ENCODE measurements at places on chromosomes 12 and 14.

DNA sequence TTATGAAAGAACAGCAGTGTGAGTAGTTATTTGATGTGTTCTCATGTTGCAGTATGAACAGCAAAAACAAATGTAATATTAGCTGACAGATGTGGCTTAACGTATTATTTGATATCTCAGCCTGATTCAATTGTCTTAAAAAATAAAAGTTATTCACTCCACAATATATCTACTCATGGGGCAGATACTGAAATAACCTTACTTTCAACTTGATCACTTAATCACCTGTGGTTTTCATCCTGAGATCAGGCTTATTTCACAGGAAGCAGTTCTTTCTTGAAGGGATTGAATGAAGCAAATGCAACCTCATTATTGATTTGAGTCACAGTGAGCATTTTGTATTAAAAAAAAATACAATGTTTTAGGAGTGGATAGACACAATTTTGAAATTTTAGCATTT, 90.3 kb downstream of the AKAP6 start:
- no peak for DNase-seq

GRCh38 chr12:121034616-121035305, 4.3 kb downstream of the OASL start:
- DNase-seq: no peak

DNA sequence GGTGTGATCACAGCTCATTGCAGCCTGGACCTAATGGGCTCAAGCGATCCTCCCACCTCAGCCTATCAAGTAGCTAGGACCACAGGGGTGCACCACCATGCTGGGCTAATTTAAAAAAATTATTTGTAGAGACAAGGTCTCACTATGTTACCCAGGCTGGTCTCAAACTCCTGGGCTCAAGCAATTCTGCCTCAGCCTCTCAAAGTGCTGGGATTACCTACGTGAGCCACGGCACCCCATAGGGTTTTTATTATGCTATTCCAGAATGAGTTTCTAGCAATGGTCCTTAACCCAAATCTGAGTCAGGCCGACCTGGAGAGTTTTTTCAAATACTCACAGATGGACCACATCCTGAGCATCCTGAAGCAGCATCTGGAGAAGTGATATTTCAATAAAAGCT, 159.8 kb downstream of the CPNE8 start:
- no peak for DNase-seq

GRCh38 chr14:38138473-38139138, 69.1 kb upstream of the SSTR1 start:
- DNase-seq: no peak

DNA sequence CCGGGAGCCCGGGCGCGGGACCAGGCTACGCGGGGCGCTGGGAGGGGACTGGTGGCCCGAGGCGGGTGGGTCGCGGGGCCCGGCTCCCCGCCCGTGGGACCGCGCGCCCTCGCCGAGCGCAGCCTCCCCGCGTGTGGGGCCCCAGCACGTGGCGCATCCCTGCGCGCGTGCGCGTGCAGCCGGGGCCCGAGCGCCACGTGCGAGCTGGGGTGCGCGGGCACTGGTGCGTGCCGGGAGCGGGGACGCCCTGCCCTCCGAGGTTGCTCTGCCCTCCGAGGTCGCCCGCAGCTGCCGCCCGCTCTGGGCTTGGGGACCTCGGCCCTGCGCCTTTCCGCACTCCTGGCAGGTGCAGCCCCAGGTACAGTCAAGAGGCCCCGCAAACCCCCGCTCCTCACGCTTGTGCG, 365 bp upstream of the CCDC88C start:
- peak; percentile 55 for DNase-seq

DNA sequence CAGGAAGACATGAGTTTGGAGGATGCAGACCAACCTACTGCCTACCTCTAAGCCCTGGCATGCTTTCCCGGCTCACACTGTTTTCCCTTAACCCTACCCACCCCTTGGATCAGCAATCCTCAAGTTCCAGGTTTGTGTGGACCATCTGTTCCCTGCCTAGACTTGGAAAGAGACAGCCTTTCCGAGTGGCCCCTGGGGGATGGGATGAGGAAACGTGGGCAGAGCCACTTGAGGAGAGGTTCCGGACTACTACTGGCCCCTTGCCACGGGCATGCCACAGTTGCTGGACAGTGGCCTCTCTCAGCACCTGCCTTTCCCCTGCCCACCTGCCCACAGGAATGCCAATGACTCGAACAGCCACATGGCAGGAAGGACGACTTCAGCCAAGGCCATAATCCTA, 135.9 kb downstream of the SLC15A4 start:
- DNase-seq: no peak

DNA sequence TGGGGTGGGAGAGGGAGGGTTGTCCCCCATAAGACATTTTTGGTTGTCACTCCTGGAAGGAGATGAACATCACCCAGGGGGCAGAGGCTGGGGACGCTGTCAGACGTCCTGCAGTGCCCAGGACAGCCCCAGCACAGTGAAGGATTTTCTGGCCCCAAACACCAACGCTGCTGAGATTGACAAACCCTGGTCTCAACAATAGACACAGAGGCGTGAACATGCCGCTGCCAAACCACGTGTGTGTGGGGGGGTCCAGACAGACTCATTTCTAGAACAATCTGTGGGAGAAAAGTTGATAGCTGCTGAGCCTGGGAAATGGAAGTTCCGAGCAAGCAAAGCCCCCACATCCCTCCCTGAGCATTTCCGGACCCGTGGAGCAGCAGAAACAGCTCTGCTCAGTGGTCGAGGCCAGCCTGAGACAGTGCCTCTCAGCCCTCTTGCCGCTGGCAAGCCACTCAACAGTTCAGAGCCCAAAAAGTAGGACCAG, 43.8 kb upstream of the CLMN start:
- no peak for DNase-seq

GRCh38 chr12:11630046-11630706, 19.3 kb upstream of the ETV6 start:
- no peak for DNase-seq

DNA sequence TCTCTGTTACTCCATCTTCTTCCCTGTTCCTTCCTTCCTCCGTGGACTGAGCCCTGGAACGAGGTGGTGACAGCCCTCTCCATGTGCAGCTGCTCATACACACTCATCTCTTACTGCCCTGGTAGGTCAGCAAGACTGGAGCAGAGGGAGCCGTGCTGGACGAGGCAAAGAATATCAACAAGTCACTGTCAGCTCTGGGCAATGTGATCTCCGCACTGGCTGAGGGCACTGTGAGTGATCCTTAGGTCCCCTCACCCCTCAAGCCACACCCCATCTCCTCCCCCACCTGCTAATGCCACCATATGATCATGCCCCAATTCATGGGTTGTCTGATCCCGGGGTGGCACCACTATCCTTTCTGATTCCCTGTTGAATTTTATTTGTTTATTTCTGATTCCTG, 19.0 kb downstream of the KIF5A start:
- DNase-seq: no peak

- no peak for DNase-seq
These were observed 97.9 kb upstream of the NUDT4 start for GRCh38 chr12:93279565-93280412.

GRCh38 chr14:93267149-93267711, 60.2 kb downstream of the UBR7 start:
- no peak for DNase-seq

GRCh38 chr12:128940090-128940888, 87.0 kb downstream of the GLT1D1 start:
- no peak for DNase-seq

- DNase-seq: no peak
These were observed 153.7 kb upstream of the SFSWAP start for GRCh38 chr12:131557078-131557709.

- DNase-seq: no peak
These were observed 629.5 kb downstream of the TRHDE start for GRCh38 chr12:72901685-72902084.

DNA sequence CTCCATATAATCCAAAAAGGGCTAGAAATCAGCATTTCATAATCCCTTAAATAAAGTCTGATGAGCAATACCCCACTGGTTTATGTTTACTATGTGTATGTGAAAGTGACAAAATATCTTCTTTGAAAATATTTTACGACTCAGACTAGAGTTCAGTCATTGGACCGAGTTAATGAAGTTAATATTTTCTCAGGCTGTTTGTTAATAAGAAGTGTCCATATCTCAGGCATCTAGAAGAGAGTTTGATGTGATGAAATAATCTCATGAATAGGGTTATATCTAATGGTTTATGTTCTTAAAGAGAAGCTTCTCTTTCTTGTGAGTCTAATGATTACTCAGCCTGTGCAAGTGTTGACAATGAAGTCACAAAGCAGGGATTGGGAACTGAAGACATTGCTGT, 51.8 kb downstream of the WIF1 start:
- DNase-seq: no peak

DNA sequence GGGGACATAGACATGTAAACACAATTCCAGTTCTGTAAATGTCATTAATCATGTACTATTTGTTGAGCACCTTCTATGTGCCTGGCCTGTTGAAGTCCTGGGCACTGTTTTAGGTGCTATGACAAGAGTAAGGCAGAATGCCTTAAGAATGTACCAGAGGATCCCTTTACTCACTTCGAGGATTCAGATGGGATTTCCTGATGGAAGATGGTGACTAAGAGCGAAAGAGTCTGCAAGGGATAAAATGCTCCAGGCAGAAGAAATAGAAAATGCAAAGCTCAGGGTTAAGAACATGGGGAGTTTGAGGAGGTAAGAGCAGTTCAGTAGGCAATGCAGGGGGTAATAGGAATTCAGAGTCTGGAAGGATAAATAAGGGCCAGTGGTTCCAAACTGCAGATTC, 671.3 kb upstream of the TBX3 start:
- DNase-seq: no peak

DNA sequence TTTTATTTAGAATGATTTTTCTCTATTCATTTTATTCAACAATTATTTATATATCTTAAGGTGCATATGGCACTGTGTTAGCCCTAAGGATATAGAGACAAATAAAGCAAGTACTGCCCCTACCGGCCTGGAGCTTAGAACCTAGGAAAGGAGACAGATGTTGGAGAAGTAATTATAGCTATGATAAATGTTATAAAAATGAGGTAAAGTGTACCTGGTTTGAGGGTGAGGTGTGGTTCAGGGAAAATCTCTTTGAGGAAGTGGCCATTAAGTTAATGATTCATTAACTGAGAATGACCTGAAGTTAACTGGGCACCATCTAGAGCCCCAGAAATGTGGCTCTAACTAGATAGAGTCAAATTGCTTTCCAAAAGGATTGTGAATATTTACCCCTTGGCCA, 31.9 kb downstream of the CDKL1 start:
- no peak for DNase-seq

DNA sequence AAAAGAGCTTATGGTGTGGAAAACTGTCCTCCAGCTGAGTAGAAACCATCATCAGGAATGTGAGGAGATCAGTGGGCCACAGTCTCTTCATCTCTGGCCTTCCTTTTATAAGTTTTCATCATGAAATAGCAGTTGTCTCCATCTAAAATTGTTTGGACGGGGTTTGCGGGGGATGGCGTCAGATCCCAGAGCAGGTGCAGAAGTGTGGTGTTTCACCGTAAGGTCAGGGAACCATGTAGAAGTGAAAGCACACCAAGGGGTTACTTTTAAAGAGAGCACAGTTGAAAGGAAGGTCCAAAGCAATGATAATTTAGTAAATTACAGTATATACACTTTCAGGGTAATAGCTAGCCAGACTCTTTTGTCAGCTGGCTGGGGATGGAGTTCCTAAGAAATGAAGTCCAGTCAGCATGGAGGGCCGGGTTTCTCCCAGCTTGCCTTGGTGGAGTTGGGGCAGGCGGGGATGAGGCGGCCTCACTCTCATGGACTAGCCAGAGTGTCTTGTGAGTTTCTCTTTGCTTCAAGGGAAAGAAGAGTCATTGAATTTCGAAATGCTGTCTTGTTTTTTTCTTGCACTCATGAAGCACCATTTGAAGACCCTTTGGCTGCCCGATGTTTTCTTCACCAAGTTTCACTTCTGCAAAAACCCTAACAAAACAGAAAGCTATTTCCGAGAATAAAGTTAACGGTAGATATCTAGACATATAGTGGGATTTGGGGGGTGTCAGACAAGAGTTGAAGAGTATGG, 100.6 kb downstream of the ETV6 start:
- DNase-seq: no peak

GRCh38 chr14:51424041-51424440, 184.0 kb downstream of the TMX1 start:
- DNase-seq: no peak

DNA sequence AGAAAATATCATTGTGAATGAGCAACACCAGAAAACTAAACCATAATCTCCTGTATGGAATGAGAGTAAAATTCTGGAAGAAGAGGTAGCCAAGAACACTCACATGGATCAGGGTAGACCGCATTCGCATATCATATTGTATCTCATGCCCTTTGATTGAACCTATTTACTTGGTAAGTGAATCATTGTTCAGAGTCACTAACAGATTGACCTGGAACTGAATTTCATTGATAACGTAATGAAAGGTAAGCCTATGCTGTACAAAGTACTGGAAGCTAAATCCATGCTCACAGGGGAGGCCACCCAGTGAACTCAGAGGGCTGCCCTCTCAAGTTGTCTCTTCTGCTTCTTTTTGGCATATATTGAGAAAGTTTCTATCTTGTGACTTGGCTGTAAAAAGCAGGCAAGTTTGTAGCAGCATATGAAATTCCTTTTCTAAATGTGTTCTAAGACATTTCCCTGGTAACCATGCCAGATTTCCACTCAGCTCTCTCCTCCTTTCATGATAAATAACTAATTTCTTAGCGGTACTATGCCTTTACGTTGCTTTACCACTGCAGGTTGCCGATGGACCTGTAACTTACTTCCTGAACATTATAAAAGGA, 91.4 kb downstream of the PLCZ1 start:
- DNase-seq: no peak

- peak; percentile 9 for DNase-seq
These were observed 739 bp upstream of the SPATA7 start for GRCh38 chr14:88384718-88385117.

DNA sequence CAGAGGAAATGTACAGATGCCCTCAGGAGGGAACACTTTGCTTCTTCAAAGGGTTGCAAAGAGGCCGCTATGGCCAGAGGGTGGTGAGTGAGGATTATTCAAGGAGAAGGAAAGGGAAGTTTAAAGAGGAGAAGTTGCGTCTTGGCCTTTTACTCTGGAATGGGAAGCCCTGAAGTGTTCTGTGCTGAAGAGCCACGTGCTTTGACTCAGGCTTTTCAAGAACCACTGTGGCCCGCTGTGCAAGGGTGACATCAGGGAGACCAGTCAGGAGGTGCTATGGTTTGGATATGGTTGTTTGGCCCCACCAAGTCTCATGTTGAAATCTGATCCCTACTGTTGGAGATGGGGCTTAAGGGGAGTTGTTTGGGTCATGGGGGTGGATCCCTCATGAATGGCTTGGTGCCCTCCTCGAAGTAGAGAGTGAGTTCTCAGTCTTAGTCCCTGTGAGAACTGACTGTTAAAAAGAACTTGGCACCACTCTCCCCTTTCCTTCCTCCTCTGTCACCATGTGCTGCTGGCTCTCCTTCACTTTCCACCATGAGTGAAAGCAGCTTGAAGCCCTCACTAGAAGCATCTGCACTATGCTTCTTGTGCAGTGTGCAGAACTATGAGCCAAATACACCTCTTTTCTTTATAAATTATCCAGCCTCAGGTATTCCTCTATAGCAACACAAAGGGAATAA, 66.1 kb upstream of the DUSP6 start:
- DNase-seq: no peak

DNA sequence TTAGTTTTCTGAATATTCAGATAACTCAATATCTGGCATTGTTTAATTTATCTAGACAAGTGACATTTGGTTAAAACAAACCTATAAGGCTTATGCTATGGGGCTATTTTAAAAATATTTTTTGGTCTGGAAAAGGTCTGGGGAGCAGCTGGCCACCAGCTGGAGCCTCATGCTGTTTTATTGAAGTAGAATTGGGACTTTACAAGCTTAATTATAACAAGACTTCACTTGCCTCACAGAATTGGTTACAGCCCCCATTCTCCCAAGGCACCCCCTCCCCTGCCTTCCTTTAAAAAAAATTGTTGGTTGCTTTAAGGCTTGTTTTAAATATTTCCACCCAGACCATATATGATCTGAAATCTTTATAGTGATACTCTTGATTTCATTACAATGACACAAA, 453.9 kb downstream of the ADAMTS20 start:
- DNase-seq: no peak

Measured in AML-193 (cell line).